ENCODE measurements at places on chromosomes 5 and 9. TPM values are rescaled to one million over a fixed set of nuclear protein-coding genes. Genes with fewer than 3 reads are reported as not detected.

IL5 gene
- not detected for total RNA-seq

C9orf153 gene
- total RNA-seq = not detected

FGD3 gene
- 0.80 TPM for total RNA-seq

SVEP1 gene
- 0.05 TPM for total RNA-seq

MINAR2 gene
- not detected for total RNA-seq

ORM2 gene
- total RNA-seq = 0.77 TPM

FPGS gene
- total RNA-seq = 56.5 TPM

SLC4A9 gene
- not detected for total RNA-seq

MTMR12 gene
- total RNA-seq = 42.4 TPM

PTPN3 gene
- 10.4 TPM for total RNA-seq

RABEPK gene
- total RNA-seq = 33.9 TPM

GCNT4 gene
- 0.33 TPM for total RNA-seq

DNAJC21 gene
- 54.5 TPM for total RNA-seq

STPG3 gene
- total RNA-seq = 0.26 TPM

FRRS1L gene
- 2.3 TPM for total RNA-seq

LCN1 gene
- not detected for total RNA-seq

SPATA31E1 gene
- not detected for total RNA-seq

HTR1A gene
- total RNA-seq = not detected

TCOF1 gene
- total RNA-seq = 92.8 TPM
